GM18507 (cell line): ENCODE measurements at places on chromosomes 1 and 21.

- DNase-seq = no peak
Observed at GRCh38 chr21:34548781-34549376, 36.9 kb upstream of the KCNE1 start.

DNA sequence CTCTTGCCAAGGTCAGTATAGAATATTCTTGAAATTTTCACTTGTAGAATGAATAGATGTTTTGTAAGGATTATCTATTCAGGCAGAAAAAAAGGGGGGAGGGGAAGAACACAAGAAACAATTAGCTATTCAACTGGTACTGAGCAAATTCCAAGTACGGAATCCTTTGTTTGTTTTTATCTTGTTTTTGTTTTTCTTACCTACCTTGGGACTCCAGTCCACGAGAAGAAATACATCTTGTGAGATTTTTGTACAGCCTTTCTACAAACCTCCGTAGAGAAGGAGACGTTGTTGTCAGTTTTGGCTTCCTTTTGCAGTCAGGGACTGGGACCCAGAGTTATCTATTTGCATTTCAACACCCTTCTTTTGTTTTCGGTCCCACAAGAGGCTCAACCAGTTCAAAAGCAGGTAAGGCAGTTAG, 36.0 kb downstream of the ZNF281 start:
- no peak for DNase-seq

- no peak for DNase-seq
Observed at GRCh38 chr21:16046656-16047330, 317.0 kb downstream of the USP25 start.

DNA sequence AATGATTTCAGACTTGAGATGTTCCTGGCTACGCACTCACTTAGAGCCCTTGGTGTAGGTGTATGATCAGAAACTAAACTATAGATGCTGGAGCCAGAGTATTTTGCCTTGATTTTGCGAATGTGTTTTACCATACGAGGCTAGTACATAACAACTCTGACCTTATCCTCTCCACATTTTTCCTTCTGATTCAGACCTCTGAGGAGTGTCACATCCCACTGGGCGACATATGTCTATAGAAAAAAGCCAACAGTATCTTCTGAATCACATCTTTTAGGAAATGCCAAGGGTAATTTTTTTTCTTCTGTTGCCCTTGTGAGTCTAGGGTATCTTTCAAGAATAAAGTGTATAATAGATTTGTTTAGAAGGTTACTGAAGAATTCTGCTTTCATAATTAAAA, 49.6 kb downstream of the AK4 start:
- DNase-seq = no peak

DNA sequence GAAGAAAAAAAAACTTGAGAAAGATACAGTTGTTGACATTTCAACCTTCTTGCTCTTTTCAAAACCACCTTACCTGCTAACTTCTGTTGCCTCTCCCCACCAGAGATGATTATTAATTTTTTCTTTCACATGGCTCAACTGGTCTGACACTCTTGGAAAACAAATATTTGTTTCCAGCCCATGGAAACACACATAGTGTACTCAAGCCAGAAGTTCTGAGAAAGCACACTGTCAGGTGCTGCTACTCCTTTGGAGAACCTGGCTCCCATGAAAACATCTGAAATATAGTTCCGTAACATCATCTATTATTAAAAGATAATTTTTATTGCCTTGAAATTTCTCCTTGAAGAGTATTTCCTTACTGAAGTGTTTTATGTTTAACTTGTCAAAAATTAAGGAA, 145.0 kb upstream of the C1orf105 start:
- no peak for DNase-seq

DNA sequence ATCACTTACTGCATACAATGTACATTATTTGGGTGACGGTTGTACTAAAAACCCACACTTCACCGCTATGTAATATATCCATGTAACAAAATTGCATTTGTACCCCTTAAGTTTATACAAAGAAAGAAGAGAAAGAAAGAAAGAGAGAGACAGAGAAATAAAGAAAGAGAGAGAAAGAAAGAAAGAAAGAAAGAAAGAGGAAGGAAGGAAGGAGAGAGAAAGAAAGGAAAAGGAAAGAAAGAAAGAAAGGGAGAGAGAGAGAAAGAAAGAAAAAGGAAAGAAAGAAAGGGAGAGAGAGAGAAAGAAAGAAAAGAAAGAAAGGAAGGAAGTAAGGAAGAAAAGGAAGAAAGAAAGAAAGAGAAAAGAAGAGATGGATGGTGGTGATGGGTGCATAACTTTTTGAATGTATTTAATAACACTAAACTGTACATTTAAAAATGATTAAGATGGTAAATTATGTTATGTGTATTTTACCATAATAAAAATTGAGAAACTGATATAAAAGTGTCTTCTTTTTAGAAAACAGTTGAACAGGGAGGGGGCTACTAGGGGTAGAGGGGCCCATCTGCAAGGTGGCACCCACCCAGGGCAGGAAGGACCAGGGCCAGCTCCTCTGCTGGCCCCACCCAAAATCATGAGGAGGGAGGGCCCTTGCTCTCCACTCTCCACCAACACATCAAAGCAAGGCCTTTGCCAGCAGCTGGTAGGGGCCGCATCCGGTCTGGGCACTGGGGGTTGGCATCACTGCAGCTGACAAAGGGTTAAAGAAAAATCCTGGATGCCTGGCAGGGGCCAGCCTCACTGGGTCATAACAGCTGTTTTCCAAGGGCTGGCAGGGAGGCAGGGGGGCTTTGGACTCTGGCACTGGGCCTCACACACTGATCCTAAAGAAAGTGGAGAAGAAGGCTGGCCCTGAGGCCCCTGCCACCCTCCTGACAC, 153.9 kb upstream of the EDN2 start:
- DNase-seq = no peak

- no peak for DNase-seq
Observed at GRCh38 chr1:202283991-202284390, 57.7 kb downstream of the UBE2T start.

DNA sequence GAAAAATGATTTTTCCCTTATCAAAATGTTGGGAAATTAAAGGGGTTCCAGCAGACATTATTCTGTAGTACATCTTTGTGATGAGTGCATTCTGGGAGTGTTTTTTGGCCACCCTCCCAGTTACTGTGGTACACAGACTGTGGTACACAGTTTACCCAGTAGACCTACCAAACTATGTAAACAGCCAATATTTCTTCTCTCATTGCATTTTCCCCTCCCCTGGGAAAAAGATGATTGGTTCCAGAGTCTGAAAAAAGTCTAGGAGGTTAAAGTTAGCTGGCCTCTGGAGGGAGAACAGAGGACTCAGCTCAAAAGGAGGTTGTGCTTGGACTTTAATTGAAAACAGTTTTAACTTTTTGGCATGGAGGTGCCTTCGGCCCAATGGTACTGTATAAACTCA, 42.5 kb downstream of the PGM1 start:
- DNase-seq = no peak

GRCh38 chr1:231193710-231194340, 32.0 kb downstream of the TRIM67 start:
- DNase-seq = no peak

DNA sequence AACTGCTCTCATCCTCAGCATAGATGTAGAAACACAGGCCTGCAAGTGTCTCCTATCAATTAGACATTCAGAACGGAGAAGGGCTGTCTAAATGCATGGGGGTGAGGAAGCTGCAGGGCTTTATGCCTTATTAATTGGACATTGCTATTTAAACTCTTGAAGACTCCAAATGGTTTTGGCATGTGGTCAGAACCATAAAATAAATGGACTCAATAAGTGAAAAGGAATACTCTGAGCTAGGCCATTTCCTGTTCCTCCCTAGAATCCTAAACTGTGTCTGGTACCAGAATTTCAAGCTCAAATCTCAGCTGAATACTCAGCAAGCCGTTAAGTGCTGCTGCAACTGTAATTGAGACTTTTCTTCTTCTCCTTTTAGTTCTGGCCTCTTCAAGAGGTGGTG, 80.4 kb upstream of the C1orf87 start:
- no peak for DNase-seq

DNA sequence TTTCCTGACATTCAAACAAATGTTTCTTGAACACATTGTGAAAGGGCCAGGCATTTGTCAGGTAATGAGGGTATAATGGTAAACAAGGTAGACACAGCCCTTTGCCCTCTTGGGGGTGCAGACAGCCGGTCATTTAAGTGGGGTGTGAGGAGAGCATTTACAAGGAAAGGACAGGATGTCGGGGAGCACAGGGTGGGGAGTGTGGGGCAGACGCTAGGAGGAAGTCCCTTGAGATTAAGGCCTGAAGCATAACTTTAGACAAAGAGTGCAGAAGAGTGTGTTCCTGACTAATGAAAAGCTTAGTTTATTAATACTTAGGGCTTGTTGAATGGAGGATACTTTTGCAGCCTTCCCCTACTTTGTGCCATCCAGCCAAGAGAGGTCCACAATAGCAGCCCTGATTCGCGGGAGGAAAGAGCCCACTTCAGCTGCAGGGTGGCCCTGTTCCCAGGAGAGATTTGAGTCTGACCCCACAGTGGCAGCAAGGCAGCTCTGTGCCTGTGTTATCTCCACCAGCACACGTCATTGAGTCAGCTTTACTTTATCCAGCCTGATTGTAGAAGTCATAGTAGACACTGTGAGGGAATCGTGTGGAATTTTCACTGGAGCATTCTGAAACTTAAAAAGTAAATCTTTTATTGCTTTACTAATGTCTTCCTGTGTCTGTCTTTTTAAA, 35.1 kb downstream of the MPZL1 start:
- no peak for DNase-seq

DNA sequence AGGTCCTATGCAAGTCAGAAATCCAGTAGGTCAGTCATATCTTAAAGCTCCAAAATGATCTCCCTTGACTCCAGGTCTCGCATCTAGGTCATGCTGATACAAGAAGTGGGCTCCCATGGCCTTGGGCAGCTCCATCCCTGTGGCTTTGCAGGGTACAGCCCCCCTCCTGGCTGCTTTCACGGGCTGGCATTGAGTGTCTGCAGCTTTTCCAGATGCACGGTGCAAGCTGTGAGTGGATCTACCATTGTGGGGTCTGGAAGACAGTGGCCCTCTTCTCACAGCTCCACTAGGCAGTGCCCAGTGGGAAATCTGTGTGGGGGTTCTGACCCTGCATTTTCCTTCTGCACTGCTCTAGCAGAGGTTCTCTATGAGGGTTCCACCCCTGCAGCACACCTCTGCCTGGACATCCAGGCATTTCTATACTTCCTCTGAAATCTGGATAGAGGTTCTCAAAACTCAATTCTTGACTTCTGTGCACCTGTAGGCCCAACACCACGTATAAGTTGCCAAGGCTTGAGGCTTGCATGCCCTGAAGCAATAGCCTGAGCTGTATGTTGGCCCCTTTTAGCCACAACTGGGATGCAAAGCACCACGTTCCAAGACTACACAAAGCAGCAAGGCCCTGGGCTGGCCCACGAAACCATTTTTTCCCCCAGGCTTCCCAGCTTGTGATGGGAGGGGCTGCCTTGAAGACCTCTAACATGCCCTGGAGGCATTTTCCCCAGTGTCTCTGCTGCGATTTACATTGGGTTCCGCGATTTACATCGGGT, 472.7 kb downstream of the NPHP4 start:
- no peak for DNase-seq

DNA sequence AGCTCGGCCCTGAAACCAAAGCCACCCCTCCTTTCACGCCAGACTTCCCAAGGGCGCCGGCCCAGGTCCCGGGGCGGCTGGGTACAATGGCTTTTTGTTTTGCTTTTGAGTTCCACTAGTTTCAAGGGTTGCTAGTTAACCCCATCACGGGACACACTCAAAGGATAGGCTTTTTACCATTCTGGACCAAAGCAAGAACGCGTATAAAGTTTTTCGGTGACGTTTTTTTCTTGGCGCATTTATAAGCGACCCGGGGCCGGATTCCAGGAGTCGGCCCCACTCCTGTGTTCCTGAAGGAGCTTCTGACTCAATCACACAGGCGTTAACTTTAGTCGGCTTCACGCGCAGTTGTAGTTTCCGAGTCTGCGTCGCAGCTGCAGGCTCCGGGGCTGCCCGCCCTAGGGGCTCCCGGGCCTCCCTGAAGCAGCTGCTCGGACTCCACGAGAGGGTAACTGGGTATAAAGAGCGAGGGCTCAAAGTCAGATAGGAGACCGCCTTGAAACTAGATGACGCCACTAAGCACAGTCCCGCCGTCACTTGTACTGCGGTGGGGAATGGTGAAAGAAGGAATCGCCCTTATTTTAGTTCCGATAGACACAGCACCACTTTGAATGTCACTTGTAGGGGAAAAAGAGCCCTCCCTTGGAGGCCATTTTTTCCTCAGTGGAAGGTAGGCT, 707 bp upstream of the KLHL21 start:
- no peak for DNase-seq

DNA sequence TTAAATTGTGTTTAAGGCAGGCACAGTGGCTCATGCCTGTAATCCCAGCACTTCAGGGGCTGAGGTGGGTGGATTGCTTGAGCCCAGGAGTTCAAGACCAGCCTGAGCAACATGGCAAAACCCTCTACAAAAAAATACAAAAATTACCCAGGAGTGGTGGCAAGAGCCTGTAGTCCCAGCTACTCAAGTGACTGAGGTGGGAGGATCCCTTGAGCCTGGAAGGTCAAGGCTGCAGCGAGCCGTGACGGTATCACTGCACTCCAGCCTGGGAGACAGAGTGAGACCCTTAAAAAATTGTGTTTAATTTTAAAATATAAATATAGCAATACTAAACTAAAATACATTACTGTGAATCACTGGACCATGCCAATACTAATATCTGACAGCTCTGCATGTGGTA, 42.8 kb downstream of the SORT1 start:
- no peak for DNase-seq

DNA sequence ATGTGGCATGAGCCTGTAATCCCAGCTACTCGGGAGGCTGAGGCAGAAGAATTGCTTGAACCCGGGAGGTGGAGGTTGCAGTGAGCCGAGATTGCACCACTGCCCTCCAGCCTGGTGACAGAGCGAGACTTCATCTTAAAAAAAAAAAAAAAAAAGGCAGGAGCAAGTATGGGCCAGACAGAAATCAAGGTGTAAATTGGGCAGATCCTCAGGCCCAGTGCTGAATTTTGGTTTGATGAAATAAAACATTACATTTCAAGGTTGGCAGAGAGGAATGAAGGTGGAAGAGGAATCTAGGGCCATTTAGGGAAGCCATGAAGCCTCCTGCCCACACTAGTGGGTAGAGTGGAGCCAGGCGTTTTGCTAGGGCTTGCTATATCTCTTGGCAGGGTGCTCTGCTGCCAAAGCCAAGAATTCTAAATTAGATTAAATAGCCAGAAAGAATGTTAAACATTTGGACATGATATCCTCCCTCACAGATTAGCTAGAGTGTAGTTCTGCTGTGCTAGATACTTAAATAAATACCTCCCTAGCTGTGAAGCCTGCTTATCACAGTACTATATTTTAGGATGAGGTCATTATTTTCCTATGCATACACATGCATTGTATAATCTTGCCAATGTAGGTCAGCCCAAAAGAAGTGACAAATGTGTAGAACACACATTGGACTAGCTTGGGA, 16.6 kb upstream of the LGALS8 start:
- no peak for DNase-seq

DNA sequence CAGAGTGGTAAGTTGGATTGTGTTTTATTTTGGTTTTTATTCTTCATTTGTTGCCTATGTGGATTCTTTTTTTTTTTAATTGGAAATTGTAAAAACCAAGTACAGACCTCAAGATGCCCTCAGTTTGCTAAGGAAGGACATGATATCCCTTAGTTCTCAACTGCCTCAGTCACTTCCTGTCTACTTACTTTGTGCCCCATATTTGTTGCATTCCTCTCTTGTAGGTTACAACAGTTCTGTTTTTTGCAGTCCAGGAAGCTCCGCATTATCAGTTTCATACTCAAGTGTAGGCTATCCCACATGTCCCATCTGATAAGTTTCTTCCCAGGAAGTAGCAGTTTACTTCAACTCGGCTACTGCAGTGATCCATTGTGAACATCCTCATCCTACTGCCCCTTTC, 82.0 kb downstream of the RPAP2 start:
- no peak for DNase-seq
